ENCODE measurements at places on chromosomes 5 and 9.
A peak's percentile ranks its signal among the peaks of the same experiment; 100 is the strongest.

DNA sequence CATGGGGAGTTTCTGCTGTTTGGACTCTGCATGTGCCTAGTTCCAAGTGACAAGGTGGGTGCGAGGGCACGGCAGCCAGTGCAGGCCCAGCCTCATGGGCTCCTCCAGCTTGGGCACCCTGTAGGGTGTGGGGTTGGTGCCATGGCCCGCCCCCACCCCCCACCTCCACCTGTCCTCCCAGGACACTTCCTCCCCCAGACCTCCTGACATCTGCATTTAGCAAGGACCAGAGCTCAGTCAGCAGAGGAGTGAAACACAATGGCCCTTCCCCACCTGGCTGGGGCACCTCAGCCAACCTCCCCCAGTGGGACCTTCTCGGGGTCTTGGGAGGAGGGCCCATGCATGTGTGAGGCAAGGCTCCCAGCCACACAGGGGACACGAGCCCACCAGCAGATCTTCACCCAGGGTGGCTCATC is 1.9 kb upstream of the NKD2 start:
- DNase-seq, result peak; percentile 32

DNA sequence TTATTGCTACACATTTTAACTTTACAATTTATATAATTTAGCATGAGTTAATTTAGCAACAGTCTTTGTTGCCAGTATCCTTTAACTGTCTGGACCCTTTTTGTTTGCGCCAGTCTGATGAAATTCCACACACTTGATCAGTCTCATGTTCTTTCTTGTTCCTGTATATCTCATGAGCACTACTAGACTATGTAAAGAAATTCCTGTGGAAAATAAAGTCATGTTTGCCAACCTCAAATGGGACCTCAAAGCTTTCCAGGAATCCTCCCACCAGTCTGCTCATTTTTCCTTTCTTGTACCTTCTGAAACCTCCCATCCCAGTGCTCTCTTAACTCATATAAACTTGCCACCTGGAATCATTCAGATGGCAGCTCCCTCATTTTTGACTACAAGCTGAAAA is 8.0 kb downstream of the DMXL1 start:
- DNase-seq, result no peak

GRCh38 chr5:133259199-133259997 is 207.6 kb downstream of the HSPA4 start:
- DNase-seq, result no peak

DNA sequence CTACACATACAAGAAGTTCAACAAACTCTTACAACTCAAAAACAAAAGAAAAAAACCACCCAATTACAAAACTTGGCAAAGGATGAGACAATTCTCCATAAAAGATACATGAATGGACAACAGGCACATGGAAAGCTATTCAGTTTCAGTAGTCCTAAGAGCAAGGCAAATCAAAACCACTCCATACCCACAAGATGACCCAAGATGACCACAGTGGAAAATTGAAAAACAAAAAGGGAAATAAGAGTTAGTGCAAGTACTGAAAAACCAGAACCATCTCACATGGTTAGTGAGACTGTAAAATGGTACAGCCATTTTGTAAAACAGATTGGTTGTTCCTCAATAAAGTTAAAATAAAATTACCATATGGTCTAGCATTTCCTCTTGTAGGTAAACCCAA is 287.1 kb upstream of the CDH9 start:
- no peak for DNase-seq

DNA sequence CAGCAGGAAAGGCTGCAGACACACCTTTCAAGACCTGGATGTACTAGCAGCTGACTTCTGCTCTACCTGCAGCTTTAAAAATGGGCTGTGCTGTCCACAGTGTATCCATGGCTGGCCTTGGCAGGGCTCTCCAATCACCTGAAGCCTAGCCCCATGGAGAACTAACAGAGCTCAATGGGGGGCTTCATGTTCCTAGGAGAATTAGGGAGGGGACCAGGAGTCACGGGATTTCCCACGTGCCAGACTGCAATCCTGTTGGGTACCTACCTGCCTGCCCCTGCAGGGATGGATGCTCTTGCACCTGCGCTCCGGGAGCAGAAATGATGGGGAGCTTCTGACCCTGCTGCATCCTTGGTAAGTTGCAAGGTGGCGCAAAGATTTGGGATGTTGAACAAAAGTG is 462.1 kb downstream of the ICE1 start:
- DNase-seq, result no peak

DNA sequence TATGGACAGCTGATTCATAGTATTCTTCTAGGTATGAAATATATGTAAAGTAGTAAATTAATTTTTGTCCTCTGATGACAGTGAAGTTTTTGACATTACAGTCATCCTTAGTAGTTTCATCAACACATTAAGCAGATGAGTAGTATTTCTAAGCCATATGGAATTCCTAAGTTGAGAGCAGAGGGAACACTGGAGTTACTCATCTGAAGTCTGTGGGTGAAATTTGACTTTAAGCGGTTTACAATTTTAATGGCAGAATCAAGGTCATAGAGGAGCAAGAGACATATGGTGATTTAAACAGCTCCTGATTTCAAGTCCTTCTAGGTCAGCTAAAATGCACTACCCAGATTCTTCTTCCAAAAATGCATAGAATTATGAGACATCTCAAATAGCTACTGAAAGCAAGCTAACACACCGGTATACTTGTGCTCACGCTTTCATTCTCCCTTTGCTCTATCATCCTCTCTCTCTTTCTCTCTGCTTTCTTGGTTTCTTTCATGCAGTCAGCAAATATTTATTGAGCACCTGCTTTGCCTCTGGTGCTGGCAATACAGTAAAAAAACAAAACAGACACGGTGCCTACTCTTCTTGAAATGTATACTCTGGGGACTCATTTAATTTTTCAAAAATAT is 235.9 kb downstream of the FER start:
- no peak for DNase-seq

DNA sequence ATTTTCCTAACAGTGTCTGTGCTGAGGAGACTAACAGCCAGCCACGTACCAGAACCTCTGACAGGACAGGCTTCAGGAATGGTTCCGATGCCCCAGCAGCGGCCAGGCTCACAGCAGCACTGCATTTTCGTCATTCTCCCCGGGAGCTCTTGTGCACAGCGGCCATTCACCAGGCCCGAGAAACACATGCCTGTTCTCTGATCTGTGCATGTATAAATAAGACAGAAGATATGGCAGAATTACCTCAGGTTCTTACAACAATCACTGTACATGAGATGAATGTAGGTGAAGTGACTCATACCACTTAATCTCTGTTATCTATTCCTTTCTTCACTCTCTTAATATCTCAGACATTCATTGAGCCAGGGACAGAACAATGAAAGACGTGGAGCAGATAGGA is 143.0 kb downstream of the FBN2 start:
- DNase-seq, result no peak

DNA sequence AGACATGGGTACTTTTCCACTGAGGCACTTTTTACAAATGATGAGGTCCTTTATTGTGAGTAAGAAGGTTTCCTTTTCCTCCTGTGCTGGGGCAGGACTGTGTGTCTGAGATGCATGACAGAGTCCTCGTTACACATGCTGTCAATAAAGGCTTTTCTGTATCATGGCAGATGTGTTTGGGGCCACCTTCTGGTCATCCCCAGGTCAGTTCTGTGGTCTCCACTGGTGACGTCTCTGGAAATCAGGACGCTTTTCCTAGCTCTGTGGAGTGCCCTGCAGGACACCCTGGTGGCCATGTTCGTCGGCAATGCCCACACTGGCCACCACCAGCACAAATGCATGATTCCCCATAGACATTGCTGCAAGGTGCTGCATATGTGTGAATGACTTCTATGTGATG is 2.8 kb downstream of the CMBL start:
- peak; percentile 8 for DNase-seq

DNA sequence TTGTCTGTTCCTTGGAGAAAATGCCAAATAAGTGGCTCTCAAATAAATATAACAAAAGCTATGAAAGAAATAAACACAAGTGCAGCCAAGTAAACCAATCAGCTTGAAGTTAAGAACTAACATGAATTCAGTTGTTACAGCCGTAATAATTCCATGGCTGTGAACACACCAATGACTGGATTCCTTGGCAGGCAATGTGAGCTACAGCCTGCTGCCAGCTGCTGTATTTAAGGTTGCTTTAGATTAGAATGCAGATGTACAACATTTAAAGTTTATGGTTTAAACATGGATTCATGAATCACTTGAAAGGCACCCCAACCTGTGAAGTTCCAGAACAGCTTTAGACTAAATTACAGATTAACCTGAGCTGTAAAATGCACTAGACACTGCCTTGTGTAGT is 626.4 kb upstream of the SEMA6A start:
- peak; percentile 72 for DNase-seq

- DNase-seq, result no peak
Measured at GRCh38 chr5:79055017-79055416, 14.5 kb downstream of the DMGDH start.

- DNase-seq, result no peak
Measured at GRCh38 chr5:152264645-152265254, 140.3 kb downstream of the NMUR2 start.

DNA sequence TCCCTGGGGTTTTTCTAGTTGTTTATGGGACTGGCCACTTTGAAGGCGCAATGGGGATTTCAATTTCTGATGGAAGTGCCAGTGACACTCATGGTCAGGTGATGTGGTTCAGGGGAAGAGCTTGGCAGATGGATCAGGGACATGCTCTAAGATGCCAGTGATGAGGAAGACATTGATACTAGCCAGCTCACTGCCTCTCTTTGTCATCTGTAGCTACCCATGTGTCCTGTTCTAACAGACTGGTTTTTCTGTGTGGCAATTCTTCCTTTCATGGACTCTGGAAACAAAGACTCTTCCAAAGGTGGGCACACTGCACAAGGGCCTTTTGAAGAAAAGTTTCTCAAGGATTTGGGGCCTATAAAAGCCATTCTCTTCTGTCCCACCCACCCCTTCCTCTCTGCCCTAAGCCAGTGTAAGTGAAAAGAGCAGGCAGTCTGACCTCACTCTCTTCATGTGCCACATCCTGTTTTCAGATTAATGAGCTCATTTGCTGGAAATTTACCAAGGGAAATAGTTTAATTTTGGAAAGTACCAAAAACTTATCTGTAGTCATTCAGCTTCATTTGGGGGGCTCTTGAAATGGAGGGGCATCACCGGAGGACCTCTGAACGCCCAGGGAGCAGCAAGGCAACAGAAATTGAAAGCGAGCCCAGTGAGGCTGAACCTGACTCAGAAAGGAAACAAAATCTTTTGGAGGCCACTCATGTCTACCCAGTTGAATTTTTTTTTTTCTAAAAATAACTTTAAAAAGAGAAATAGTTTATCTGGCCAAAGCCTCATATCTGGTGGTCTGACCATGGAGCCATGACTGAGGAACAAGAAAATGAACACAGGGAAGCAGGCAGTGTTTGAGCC is 4.9 kb upstream of the TRAF1 start:
- no peak for DNase-seq

DNA sequence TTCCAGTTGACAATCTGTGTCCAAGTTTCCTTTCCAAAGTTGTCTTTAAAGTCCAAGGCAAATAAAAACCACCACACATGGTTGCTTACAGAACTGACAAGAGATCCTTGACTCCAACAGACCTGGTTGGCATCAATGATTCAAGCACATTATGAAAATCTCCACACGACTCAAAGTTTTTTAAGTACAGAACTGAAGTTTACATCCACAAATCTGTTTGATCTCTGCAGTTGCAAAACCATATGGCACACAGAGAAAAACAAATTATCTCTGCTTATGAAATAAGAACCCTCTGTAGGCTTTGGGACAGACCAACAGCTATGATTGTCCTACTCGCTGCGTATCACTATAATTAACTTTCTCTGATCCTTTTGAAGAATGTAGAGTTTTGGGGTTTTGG is 60.8 kb downstream of the MLLT3 start:
- no peak for DNase-seq

GRCh38 chr5:98793223-98793622 is 19.8 kb downstream of the RGMB start:
- DNase-seq, result no peak

DNA sequence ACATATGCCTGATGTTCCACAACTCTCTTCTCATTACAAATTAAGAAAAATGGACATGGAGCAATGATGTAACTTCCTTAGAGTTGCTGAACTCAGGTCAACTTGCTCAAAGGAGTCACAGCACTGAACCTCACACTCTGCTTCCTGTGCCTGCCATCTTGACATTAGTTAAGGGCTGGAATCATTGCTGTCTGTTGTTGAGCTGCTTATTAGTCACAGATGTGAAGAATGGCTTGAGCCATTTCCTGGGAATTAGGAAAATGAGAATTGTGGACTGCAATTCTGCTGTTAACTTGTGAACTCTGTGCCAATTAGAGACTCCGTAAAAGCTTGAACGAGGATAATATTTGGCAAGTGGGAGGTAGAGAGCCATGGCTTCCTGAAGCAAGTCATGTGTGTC is 212.0 kb downstream of the ADAMTS12 start:
- DNase-seq, result no peak

DNA sequence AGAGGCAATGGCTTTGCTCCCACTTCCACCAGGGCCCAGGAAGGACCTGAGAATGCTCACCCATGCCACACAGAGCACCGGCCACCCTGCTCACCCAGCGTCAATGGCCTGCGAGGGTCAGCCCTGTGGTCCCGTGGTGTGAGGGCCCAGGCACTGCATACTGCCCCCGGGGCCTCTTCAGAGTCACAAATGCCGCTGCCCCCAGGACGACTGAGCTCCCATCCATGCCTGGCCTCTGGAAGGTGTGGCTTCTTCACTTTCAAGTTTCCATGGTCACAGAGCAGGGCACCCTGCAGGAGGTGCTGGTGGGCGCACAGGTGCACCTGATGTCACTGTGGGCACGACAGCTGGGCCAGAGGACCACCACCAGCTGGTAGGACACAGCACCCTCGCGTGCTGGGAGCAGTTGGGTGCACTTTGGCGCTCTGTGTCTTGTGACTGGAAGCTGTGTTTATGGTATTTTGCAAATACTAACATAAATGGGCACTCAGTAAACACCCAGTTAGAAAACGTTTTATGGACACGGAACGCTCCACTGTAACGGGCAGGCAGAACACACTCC is 12.5 kb upstream of the ZDHHC11 start:
- no peak for DNase-seq

GRCh38 chr9:7907551-7908337 is 108.2 kb upstream of the DMAC1 start:
- DNase-seq, result no peak

- DNase-seq, result no peak
Measured at GRCh38 chr9:75084081-75084672, 3.8 kb downstream of the NMRK1 start.

DNA sequence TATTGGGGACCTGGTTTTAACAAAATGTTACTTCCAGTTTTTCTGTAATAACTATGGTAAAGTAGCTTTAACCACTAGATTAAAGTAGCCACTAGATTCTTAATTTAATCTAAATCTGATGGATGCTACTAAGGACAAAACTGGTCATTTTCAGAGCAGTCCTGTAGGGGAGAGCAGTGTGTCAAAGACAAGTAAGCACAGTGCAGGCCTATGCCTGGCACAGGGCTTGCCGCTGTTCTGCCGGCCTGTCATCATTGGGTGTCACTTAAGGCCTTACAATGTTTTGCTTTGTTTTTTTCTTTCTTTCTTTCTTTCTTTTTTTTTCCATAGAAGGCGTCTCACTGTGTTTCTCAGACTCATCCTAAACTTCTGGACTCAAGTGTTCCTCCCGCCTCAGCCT is 53.0 kb upstream of the NXNL2 start:
- no peak for DNase-seq

- no peak for DNase-seq
Measured at GRCh38 chr9:130555968-130556367, 23.4 kb upstream of the FUBP3 start.

Measured in left lung (tissue), 14 donors.